ENCODE measurements at places on chromosomes 2 and 18. TPM values are rescaled to one million over a fixed set of nuclear protein-coding genes. Genes with fewer than 3 reads are reported as not detected.

The INPP1 gene
- 14.5 TPM for total RNA-seq

The GPAT2 gene
- total RNA-seq: 30.9 TPM

The PIK3C3 gene
- total RNA-seq: 63.1 TPM

The DSG1 gene
- total RNA-seq: not detected

The SIX2 gene
- 0.09 TPM for total RNA-seq

The TAF1B gene
- total RNA-seq: 20.6 TPM

The GCG gene
- total RNA-seq: not detected

The CREG2 gene
- 1.4 TPM for total RNA-seq

The MAPK4 gene
- total RNA-seq: not detected

The UGT1A4 gene
- not detected for total RNA-seq

The GPR45 gene
- total RNA-seq: not detected

The CAPN13 gene
- not detected for total RNA-seq

The TEX44 gene
- total RNA-seq: not detected

The CEP192 gene
- 34.0 TPM for total RNA-seq

The PKDCC gene
- total RNA-seq: 2.6 TPM

The COLEC12 gene
- 45.1 TPM for total RNA-seq

The RAB1A gene
- 141 TPM for total RNA-seq

The AQP12A gene
- not detected for total RNA-seq

The MEP1B gene
- total RNA-seq: not detected

The RAB6C gene
- total RNA-seq: not detected

The RPRM gene
- not detected for total RNA-seq

The ALPI gene
- total RNA-seq: not detected

The LONRF2 gene
- not detected for total RNA-seq

The TRPM8 gene
- total RNA-seq: not detected

The SLC4A3 gene
- 0.17 TPM for total RNA-seq

The MRO gene
- total RNA-seq: not detected

The INHA gene
- total RNA-seq: not detected

The AOX1 gene
- 2.4 TPM for total RNA-seq

The TUBA4B gene
- total RNA-seq: not detected

The C2orf66 gene
- 0.14 TPM for total RNA-seq

The PARD3B gene
- 13.3 TPM for total RNA-seq

The MDH1B gene
- 0.33 TPM for total RNA-seq

The CAPN14 gene
- total RNA-seq: 0.05 TPM

The ICOS gene
- not detected for total RNA-seq

The RNF125 gene
- total RNA-seq: 4.3 TPM

The TEKT4 gene
- total RNA-seq: not detected

All from dermis blood vessel endothelial cell (primary cell).